Hematopoietic multipotent progenitor cell treated with erythropoietin and hydrocortisone succinate and interleukin-3 and kit ligand, for 8 days (in vitro differentiated cells): ENCODE measurements at places on chromosomes 7 and 10.
A peak's percentile ranks its signal among the peaks of the same experiment; 100 is the strongest.

GRCh38 chr7:41730668-41731067 lies 27.8 kb upstream of the INHBA start:
- no peak for DNase-seq

- no peak for DNase-seq
Observed at GRCh38 chr7:104536956-104537355, 208.6 kb downstream of the LHFPL3 start.

- DNase-seq = no peak
Observed at GRCh38 chr10:129021594-129022304, 445.3 kb upstream of the MGMT start.

DNA sequence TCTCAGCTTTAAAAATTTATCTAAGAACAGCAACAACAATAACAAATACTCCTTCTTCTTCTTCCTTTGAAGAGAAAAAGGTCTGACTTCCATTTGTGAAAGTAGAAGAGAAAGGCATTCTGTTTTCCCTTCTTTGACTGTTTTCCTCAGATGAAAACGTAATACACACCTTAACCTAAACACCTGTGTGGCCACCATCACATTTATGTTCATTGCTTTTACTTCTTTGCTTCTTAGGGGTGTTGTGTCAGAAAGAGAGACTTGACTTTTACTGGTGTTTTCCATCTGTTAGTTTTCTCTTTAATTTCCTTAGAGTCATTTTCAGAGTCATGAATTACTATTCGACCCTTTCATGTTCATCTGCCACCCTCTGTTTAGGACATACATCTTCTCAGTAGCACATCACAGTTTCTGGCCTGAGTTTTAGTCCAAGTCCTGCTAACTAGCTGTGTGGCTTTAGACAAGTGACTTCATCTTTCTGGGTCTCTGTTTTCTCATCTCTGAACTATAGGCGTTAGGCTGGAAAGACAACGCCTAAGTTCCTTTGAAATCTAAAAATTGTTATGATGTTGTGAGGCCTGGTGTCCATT lies 283.8 kb downstream of the GATA3 start:
- no peak for DNase-seq

GRCh38 chr10:71972746-71973695 lies 8.8 kb downstream of the CHST3 start:
- DNase-seq = no peak

- no peak for DNase-seq
Observed at GRCh38 chr10:58579011-58579655, 66.5 kb downstream of the BICC1 start.

DNA sequence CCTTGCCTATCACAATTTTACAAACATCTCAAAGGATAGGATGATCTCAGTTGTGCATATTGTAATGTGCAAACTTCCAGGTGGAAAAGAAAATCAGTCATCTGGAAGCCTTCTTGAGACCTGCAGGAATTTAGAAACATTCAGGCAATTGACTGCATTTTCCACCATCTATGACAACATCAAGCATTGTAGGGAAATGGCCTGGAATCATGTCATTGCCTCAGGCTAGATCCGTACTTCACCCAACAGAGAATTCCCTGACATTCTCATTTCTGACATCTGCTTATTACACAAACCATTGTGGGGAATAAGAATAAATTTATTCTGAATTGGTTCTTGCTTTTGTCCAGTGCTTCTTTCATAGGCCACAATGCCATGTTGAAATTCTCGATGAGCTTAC lies 124.9 kb upstream of the NPVF start:
- no peak for DNase-seq

DNA sequence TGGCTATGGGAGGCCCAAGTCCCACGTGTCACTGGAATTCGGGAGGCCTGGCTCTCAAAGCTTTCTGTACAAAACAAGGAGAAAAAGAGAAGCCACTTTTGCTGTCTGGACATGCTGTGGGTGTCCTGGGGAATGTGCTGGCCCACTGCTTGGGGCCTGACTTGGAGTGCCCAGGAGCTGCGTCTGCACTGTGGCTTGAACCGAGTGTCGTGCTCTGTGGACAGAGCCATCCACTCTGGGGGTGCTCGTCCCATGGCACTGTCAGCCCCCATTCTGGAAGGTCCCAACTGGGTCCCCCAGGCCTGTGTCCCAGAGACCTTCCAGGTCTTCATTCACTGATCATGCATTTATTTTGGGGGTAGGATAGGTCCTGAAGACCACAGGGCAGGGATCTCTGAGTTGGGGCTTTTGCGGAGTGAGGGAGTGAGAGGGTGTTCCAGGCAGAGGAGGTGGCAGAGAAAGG lies 138.0 kb downstream of the LHPP start:
- no peak for DNase-seq

DNA sequence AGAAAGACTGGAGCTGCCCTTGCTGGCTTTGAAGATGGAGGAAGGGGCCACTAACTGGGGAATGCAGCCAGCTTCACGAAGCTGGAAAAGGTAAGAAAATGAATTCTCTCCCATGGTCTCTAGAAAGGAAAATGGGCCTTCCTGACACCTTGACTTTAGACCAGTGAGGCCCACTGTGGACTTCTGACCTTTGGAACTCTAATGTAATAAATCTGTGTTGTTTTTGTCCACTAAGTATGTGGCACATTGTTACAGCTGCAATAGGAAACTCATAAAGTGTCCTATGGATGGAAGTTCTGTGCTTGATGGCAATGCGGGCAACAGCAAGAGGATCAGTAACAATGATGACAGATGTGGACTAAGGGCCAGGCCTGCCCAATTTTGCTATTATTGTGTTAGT lies 20.9 kb downstream of the DNAJB9 start:
- DNase-seq = no peak

DNA sequence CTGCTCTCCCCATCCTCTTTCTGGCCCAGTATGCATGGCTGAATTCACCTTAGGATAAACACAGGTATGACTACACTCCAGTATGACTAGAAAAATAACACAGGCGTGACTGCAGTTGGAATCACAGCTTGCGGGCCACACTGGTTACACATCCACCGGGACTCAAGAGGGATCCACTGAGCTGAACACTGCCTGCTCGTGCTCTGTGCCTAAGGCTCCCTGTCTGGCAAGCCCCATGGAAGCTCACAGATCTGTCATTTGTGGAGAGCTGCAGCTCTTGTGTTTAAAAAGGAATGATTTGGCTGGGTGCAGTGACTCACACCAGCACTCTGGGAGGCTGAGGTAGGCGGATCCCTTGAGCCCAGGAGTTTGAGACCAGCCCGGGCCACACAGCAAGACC lies 26.8 kb downstream of the VOPP1 start:
- no peak for DNase-seq

DNA sequence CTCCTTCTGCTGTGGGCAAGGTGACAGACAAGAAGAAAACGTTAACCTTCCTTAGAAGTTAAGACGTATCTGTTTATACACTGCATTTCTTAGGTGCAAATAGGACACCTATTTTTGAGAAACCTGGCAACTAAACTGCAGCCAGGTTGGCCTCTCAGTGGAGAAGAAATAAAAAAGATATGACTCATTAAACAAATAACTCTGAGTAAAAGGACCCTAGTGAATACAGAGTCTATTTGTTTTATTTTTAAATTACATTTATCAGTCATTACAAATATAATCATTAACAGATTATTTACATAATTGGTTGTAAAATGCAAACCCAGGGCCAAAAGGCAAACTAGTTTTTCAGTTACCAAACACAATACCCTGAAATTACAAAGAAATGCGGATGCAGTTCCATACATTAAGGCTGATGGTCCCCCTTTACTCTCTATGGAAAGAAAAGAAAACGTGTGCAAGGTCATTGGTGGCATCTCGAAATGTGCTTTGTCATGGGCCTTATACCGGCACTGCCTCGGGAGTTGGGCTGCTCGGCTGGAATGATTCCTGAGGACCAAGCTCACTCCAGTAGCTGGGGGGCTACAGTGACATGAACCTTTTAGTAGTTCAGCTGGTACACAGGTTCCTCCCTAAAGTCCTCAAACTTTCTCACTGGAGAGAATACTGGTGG lies 38.4 kb downstream of the ADRB1 start:
- DNase-seq = no peak

GRCh38 chr7:68147614-68148238 lies 1151.1 kb downstream of the TYW1 start:
- no peak for DNase-seq

DNA sequence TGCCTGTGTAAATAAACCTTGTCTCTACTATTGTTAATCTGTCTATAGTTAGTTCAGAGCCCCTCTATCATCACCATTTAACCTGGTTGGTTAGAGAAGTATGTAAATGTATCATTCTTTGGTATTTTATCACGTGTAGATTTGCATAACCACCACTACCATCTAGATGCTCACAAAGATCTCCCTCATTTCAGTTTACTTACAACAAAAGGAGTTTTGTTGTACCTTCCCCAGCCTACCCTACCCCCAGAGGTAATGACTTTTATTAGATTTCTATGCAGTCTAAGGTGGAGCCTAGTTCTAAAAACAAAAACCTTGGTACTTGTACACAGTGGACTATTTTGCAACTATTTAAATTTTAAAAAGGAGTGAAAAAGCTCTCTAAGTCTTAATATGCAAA lies 17.5 kb downstream of the ACADSB start:
- no peak for DNase-seq

GRCh38 chr10:109968953-109969759 lies 38.6 kb upstream of the ADD3 start:
- DNase-seq = peak; percentile 66

GRCh38 chr10:68633281-68633680 lies 73.1 kb downstream of the TET1 start:
- no peak for DNase-seq

DNA sequence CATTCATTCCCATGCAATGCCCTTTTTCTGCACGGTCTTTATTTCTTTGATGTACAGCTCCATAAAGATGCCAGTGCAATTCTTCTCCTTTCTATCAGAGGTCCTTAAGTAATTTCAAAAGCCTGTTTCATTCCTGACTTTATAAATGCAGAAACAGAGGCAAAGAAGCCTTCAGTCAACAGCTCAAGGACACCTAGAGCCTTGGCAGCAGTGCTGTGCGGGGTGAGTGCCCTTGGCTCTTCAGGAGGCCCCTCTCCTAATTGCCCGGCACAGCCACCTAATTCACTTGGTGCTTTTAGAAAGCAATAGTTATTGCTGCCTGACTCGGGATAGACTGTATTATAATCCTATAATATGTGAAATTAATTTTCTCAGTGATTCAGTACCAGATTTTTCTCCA lies 169.6 kb upstream of the KLF6 start:
- DNase-seq = no peak

DNA sequence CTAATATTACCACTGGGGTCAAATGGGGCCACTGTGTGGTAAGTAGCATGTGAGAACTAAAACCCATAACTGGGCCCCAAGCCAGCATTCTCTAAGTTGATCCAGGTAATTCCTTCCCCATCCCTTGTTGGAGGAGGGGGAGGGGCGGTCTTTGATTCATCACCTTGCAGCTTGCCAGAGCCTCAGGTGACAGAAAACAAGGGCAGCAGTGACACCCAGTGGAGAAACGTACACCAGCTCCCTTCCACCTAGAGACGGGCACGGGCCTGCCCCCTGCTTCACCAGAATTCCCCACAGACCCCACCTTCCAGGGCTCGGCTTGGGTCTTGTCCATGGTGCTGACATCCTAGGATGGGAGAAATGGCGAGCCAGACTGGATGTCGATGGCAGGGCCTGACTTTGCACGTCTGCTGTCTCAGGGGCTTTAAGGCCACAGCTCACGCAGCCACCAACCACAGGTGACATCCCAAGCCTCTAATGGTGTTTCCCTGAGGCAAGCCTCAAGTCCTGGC lies 102.0 kb downstream of the STRA8 start:
- DNase-seq = peak; percentile 46

- DNase-seq = no peak
Observed at GRCh38 chr10:84341983-84342382, 13.6 kb downstream of the CCSER2 start.

GRCh38 chr7:23287612-23288011 lies 11.5 kb upstream of the MALSU1 start:
- DNase-seq = no peak

- no peak for DNase-seq
Observed at GRCh38 chr10:21614000-21614399, 80.0 kb downstream of the MLLT10 start.

- no peak for DNase-seq
Observed at GRCh38 chr10:131252567-131253276, 58.8 kb downstream of the TCERG1L start.

- DNase-seq = no peak
Observed at GRCh38 chr10:62084451-62084850, 183.0 kb downstream of the ARID5B start.

- no peak for DNase-seq
Observed at GRCh38 chr10:88983939-88984338, 6.7 kb upstream of the FAS start.

DNA sequence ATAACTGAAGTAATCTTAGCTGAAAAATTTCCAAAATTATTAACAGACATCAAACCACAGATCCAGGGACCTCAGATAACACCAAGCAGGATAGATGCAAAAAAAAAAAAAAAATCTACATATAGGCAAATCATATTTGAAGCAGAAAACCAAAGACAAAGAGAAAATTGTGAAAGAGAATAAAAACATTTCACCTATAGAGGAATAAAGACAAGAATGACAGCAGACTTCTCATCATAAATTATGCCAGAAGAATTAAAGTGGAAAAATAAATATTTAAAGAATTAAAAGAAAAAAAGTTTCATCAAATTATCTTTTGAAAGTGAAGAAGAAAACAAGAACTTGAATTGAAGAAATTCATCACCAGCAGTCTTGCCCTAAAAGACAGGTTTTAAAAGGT lies 467.5 kb downstream of the GPAM start:
- no peak for DNase-seq

DNA sequence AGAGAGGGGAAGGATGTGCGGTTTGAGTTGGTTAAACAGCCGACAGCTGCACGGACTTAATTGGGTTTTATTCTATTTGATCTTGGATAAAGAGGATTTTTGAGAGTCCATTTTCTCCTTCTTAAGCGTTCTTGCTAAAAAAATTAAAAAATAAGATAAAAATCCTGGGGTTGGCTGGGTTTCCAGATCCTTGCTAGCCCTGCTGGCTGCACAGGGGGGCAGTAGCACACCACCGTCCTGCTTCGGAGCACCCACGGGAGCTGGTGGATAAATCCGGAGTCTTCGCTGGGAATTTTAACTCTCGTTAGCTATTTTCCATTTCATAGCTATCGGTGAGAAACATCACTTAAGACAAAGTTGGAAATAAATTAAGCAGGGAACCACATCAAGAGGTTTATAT lies 792.0 kb downstream of the TYW1 start:
- DNase-seq = no peak

DNA sequence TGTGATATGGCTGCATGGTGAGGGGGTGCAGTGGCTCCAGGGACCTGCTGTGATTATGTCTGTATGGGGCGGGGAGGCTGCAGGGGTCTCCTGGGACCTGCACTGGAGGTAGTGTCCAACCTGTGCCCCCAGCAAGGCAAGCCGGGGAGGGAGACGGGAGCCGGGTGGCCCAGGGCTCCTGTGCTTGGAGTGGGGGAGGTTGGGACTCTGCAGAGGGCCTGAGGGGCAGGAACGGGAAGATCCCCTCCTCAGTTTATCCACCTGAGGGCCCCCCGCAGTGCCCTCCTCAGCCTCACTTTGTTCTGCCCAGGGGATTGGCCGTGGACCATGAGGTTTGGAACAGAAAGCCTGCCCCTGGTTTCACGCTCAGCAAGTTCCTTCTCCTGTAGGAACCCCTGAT lies 22.8 kb upstream of the PWWP2B start:
- DNase-seq = no peak

- DNase-seq = no peak
Observed at GRCh38 chr7:100099452-100099851, 1.7 kb downstream of the MCM7 start.

- no peak for DNase-seq
Observed at GRCh38 chr7:147182874-147183273, 1066.3 kb downstream of the CNTNAP2 start.

- no peak for DNase-seq
Observed at GRCh38 chr7:155874411-155874810, 62.1 kb upstream of the SHH start.

GRCh38 chr10:79910344-79910743 lies 38.6 kb downstream of the SFTPD start:
- no peak for DNase-seq
